ENCODE measurements at places on chromosomes 16 and 17. TPM values are rescaled to one million over a fixed set of nuclear protein-coding genes. Genes with fewer than 3 reads are reported as not detected.

The SHPK gene
- total RNA-seq, result 25.1 TPM

GRCh38 chr16:30434852-30435251 lies 5.0 kb upstream of the DCTPP1 start:
- no peak overlapping the region for H3K4me3 ChIP-seq
- no peak overlapping the region for H3K27ac ChIP-seq
- DNase-seq, result no peak
- peaks cover 5% of the 10 kb centered on the region for H3K4me1 ChIP-seq

- H3K27me3 ChIP-seq, result no peaks in the 10 kb centered on the region
- no peak for DNase-seq
- H3K4me3 ChIP-seq, result no peak overlapping the region
- peaks cover 78% of the 10 kb centered on the region for H3K36me3 ChIP-seq
- peaks cover 8% of the 10 kb centered on the region for H3K4me1 ChIP-seq
- no peak overlapping the region for H3K27ac ChIP-seq
Measured at GRCh38 chr17:50699410-50699809, 8.3 kb downstream of the ANKRD40 start.

- DNase-seq, result no peak
- H3K27ac ChIP-seq, result peak overlapping the region; percentile 38
- no peaks in the 10 kb centered on the region for H3K27me3 ChIP-seq
- no peaks in the 10 kb centered on the region for H3K36me3 ChIP-seq
- H3K4me1 ChIP-seq, result peaks cover 55% of the 10 kb centered on the region
Measured at GRCh38 chr16:12092544-12092921, 116.0 kb downstream of the SNX29 start.

The PPY gene
- total RNA-seq, result not detected

DNA sequence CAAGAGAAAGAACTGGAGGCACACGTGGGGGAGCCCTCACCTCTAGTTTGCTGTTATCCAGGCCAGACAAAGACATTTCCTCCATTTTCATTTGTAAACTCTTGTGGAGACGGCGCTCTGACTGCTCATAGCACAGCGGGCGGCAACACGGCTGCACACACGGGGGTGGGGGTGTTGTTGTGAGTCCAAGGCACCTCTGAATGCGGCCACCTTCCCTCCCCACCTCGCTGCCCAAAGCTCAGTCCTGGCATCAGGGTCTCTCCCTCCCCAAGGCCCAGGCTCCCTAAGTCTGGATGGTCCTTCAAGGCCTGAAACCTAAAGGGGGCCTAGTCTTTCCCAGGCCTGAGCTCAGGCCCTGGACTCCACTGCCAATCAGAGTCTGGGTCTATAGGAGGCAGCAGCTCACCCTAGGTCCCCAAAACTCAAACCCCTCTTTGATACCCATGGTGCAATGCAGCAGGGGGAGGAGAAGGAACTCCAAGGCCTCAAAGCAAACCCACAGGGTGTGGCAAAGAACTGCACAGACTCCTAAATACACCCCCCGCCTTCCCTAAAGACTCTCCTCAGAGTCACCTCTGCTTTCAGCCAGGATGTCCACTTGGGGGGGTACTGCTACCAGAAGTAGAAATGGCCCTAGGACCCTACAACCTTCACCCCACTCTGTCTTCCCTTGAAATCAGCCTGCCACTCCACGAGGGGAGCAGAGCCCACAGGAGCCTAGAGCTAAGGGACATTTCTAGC lies 1.5 kb downstream of the ATXN7L3 start:
- peak overlapping the region; percentile 93 for H3K4me3 ChIP-seq
- no peak for DNase-seq
- H3K27ac ChIP-seq, result peak overlapping the region; percentile 98
- peaks cover 37% of the 10 kb centered on the region for H3K36me3 ChIP-seq
- peaks cover 19% of the 10 kb centered on the region for H3K4me1 ChIP-seq

The OR1A1 gene
- total RNA-seq, result not detected

GRCh38 chr16:27677263-27677662 lies 127.3 kb downstream of the KATNIP start:
- no peak overlapping the region for H3K4me3 ChIP-seq
- no peak overlapping the region for H3K27ac ChIP-seq
- H3K36me3 ChIP-seq, result peaks cover 11% of the 10 kb centered on the region
- DNase-seq, result no peak
- no peaks in the 10 kb centered on the region for H3K4me1 ChIP-seq

The CUEDC1 gene
- total RNA-seq, result 56.1 TPM

DNA sequence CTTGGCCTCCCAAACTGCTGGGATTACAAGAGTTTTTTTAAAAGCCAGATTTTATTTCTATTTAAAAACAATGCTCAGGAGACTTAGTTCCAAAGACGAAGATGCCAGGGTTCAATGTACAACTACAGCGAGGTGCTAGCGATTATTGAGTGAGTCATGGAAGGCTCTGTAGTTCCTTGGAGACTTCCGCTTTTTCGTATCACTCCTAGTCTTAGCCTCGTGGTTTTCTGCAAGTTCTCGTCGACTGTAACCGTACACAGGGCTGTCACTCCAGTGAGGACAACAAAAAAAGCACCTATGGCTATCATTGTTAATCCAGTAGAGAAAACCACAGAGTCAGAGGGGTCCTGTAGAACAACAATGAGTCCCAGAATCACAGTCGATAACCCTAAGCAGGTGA lies 22.7 kb upstream of the ZC3H7A start:
- peaks cover 6% of the 10 kb centered on the region for H3K4me1 ChIP-seq
- no peak overlapping the region for H3K27ac ChIP-seq
- no peaks in the 10 kb centered on the region for H3K27me3 ChIP-seq
- H3K4me3 ChIP-seq, result no peak overlapping the region
- H3K36me3 ChIP-seq, result no peaks in the 10 kb centered on the region

DNA sequence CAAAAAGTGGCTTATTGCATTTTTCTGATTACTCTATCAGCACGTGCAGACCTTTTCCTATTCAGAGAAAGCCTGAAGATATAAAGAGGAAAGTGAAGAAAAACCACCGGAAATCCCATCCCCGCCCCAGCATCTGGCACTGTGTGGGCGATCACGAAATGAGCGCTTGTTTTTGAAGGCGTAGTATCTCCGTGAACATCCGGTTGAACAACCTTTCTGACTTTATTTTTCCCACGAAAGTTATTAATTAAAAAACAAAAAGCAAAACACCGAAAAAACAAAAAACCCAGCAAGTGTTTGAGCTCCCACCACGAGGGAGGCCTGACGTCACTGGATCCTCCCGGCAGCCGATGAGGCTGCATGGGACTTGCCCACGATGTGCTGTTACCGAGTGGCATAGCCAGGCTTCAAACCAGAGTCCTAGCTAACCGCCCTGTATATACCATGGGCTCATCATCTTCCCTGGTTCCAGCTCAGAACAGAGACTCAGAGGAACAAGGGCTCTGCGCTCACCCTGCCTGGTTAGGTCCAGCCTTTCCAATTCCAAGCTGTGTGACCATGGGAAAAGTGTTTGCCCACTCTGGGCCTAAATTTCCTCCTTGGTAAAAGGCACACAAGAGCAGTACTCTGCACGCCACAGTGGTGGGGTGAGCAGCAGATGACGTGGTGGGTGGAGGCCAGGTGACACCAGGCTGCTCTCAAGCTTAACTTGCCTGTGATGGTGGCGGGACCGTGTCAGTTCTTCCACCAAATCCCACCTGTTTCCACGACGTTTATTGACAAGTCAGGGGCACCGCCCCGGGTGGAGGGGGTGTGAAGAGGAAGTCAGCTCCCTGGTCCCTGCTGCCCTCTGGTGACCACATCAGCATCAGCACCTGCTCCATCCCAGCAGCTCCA lies 34.3 kb upstream of the IL21R start:
- peak overlapping the region; percentile 8 for H3K4me3 ChIP-seq
- no peaks in the 10 kb centered on the region for H3K27me3 ChIP-seq
- H3K27ac ChIP-seq, result peak overlapping the region; percentile 73
- DNase-seq, result no peak
- H3K4me1 ChIP-seq, result peaks cover 31% of the 10 kb centered on the region

DNA sequence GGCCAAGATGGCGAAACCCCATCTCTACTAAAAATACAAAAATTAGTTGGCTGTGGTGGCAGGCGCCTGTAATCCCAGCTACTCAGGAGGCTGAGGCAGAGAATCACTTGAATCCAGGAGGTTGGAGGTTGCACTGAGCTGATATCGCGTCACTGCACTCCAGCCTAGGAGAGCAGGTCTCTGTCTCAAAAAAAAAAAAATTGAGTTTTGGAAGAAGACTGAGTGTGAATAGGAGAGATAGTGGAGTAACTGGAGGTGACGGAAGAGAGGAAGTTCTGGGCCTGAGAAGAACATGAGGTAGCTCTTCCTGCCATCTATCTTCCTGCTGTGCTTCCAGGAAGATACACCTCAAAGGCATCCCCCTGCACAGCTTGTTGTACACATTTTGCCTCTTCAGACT lies 11.4 kb downstream of the HOXB1 start:
- H3K4me1 ChIP-seq, result no peaks in the 10 kb centered on the region
- H3K4me3 ChIP-seq, result no peak overlapping the region
- no peak overlapping the region for H3K27ac ChIP-seq
- DNase-seq, result no peak
- no peaks in the 10 kb centered on the region for H3K27me3 ChIP-seq

DNA sequence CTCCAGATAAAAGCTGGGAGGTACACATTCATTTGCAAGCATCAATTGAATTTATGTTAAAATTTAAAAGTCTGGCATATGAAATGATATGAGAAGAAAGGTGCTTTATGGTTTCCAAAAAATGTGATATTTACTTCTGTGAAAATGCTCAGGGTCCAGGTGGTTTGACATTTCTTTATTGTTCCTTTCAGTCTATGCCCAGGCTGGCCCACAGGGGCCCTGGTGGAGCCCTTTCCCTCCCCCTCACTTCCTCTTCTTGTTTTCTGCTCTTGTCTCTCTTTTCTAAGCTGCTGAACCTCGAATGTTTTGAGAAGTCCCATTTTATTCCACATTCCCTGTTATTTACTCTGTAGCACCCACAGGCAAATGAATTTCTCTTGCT lies 127.8 kb downstream of the HS3ST3B1 start:
- no peaks in the 10 kb centered on the region for H3K36me3 ChIP-seq
- H3K4me3 ChIP-seq, result no peak overlapping the region
- H3K27ac ChIP-seq, result no peak overlapping the region
- DNase-seq, result no peak
- H3K27me3 ChIP-seq, result no peaks in the 10 kb centered on the region

The NTN3 gene
- total RNA-seq, result not detected

DNA sequence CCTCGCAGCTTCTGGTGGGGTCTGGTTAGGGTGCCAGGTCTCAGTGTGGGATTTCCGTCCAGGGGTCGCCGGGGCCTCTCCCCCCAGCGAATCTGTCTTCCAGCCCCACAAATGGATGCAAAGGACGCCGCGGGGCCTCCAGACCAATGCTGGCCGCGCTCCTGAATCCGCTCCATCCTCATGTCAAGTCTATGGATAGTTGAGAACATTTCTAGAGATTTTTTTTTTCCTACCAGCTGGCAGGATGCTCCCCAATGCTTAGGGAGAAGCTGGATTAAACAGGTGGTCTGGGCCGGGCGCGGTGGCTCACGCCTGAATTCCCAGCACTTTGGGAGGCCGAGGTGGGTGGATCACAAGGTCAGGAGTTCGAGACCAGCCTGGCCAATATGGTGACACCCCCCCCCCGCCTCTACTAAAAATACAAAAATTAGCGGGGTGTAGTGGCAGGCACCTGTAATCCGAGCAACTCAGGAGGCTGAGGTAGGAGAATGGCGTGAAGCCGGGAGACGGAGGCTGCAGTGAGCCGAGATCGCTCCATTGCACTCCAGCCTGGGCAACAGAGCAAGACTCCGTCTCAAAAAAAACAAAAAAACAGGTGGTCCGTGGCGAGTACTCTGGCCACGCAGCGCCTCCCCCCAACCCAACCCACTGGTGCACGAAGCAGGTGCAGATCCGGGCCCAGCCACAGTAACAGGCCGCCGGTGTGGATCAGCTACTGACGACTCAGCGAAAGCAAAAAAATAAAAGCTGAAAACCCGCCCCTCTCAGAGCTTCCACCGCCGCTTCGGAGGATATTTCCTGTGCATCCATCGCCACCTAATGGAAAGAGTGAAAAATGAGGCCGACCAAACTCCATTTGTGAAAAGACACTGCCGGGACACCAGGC lies 1.1 kb upstream of the NXN start:
- peak overlapping the region; percentile 81 for H3K4me3 ChIP-seq
- peaks cover 15% of the 10 kb centered on the region for H3K4me1 ChIP-seq
- peaks cover 4% of the 10 kb centered on the region for H3K27me3 ChIP-seq
- DNase-seq, result peak; percentile 76
- H3K36me3 ChIP-seq, result no peaks in the 10 kb centered on the region

The APOBR gene
- 17.0 TPM for total RNA-seq
